Activated CD4-positive, alpha-beta T cell treated with anti-CD3 and anti-CD28 coated beads, Interleukin-2, Interleukin-4, amounts not matched to agents 100 ng/mL and 50 ng/mL, durations not matched to agents 16 hours and 8 hours (primary cell): ENCODE measurements at places on chromosomes 16 and 17.

DNA sequence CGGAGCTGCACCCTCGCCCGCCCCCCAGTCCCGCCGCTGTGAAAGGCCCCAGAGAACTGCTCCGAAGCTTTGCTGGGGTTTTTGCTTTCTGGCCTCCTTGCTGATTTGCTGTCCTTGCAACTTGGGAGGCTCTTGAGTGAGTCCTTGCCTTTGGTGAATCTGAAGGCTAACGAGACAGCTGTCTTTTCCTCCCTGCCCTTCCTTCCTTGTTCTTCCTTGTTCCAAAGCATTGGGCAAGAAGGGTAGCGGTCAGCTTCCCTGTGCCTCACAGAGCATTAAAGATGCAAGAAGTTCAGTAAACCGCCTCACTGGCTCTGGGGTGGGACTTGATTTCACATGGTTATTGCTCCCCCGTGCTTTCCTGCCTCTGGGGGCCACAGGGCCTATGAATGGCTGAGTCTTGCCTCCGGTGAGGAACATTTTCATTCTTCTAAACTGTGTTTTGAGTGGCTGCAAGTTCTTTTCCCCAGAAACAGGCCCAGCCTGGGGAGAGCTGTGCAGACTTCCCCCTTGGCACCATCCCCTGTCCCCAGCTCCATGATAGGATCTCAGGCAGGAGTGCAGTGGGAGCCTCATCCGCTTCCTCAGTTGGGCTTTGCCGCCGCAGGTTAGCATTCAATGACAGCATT lies 1.4 kb downstream of the YPEL2 start:
- DNase-seq, result no peak

GRCh38 chr17:76182016-76182764 lies 41.1 kb upstream of the FOXJ1 start:
- peak; percentile 98 for DNase-seq

DNA sequence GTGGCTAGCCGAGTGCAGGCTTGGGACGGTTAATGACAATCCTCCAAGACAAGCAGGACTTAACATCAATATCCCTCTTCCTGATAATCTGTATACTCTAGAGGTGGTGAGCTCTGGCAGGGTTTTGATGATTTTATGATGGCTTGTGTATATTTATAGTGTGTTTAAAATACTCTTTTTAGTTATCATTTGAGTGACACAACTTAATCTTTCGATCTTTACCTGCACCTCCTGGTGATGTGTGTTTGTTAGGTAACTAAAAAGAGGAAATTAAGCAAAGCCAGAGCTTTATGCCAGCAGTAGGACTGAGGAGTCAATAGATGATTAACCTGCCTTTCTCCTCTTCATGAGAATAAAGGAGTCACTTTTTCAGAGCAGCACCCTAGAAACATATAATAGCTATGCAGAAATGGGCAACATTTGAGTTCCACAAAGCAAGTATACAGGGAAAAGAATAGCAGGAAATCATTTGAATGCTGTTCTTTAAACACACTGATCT lies 210.5 kb downstream of the IRX3 start:
- DNase-seq, result no peak

DNA sequence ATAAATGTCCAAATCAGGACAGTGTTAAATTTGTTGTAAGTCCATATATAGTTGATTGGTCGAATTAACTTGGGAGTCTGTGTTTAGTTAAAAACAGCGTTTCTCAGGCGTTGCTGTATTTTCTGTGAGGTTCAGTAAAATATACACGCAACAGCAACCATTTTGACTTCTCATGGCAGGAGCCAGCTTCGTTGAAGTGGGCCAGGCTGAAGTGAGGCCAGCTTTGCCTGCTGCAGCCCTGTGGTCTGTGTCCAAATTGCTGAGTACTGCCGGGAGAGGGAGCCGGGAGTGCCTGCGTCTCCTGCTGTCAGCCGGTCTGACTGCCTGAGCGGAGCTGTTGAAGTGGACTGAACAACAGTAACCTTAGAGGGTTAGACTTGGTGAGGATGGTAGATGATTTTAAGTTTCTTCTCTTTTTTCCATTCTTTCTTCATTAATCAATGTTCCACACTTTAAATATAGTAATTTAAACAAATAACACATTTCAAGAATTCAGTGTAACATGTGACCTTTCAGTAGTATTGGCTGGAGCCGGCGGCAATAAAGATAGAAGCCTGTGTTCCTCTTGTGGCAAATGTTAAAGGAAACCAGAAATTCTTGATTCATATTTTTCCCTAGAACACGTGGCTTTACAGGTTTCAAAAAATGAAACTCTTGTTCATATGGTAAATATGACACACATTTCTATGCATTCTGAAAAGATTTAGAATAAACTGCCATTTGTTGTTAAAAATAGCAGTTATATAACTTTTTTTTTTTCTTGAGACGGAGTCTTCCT lies 37.0 kb upstream of the ZNF750 start:
- peak; percentile 34 for DNase-seq

DNA sequence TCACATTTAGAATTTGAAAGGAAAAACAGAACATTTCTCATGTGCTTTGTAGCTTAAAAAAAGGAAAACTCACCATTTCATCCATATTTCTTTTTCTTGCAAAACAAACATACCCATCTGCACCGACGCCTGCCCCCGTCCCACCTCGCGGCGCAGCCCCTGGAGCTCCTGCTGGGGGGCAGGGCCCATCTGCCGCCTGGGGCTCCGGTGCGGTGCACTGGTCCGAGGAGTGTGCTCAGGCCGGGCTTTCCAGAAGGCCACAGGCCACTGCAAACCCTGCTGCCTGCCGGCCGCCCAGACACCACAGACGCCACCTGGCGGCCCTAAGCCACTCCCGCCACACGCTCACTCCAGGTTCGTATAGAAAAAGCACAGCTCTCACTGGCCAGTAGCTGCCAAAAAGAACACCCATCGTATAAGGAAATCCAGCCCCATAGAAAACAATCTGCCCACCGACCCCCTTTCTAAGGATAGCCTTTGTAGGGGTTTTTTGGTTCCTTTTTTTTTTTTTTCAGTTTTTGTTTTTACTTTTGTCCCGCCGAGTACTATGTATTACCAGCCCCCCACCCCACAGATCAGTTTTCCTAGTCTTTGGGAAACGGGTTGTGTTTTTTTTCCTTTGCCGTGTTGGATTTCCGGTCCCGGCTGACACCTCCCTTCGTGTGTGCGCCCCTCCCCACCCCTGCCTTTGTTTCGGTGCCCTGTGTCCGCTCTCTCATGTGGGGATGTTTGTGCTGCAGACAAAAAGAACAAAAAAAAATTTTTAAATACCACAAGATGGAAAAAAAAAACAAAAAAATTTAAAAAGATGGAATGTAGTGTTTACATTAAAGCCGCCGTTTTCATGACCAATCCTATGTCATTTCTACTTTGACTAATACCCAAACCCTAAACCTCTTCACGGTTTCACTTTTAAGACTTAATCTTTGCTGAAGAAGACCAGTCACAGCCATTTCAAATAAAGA lies 68.8 kb downstream of the AMFR start:
- DNase-seq, result peak; percentile 67

- DNase-seq, result peak; percentile 41
Observed at GRCh38 chr16:13919330-13919682, 648 bp upstream of the ERCC4 start.

DNA sequence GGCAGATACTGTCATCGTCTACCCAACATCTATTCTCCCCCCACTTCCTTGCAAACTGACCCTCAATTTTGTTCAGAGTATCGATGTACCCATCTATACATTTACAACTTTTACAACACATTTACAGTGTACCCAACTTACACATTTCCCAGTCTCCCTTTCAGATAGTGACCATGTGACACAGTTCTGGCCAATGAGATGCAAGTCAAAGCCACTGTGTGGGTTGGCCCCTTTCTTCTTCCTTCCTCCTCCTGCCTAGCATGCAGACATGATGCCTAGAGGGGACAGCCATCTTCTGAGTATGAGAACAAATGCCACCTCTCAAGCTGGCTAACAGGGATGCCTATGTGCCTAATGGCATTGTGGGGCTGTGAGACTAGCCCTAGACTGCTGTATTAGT lies 11.3 kb upstream of the NFAT5 start:
- DNase-seq, result no peak

- DNase-seq, result peak; percentile 29
Observed at GRCh38 chr16:70738083-70738977, 52.5 kb upstream of the MTSS2 start.

GRCh38 chr17:8420041-8420934 lies 15.4 kb upstream of the NDEL1 start:
- DNase-seq, result no peak

- DNase-seq, result no peak
Observed at GRCh38 chr16:79862601-79863000, 262.1 kb upstream of the MAF start.

DNA sequence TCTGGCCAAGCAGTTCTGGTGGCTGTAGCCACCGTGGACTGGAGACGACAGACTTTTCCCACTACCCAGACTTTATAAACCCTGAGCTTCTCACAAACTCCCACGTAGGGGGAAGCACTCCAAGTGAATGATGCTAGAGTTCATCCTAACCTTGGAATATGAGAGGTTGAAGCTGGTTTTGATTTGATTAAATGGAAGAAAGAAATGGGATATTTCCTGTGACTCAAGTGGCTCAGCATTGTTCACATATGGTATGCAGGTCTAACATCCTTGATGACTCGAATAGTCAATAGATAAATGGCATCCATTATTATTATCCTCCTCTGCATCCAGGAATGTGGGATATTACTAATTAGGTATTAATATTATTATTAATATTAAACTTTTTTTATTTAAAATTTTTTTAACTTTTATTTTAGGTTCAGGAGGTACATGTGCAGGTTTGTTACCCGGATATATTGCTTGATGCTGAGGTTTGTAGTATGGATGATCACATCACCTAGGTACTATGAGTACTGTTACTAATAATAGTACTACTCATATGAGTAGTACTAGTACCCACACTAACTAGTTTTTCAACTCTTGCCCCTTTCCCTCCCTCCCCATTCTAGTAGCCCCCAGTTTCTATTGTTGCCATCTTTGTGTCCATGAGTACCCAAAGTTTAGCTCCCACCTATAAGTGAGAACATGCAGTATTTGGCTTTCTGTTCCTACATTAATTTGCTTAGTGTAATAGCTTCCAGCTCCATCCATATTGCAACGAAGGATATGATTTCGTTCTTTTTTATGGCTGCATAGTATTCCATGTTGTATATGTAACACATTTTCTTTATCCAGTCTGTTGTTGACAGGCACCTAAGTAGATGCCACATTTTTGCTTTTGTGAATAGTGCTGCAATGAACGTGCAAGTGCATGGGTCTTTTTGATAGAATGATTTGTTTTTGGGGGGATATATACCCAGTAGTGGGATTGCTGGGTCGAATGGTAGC lies 22.9 kb downstream of the PIK3R6 start:
- DNase-seq, result no peak

DNA sequence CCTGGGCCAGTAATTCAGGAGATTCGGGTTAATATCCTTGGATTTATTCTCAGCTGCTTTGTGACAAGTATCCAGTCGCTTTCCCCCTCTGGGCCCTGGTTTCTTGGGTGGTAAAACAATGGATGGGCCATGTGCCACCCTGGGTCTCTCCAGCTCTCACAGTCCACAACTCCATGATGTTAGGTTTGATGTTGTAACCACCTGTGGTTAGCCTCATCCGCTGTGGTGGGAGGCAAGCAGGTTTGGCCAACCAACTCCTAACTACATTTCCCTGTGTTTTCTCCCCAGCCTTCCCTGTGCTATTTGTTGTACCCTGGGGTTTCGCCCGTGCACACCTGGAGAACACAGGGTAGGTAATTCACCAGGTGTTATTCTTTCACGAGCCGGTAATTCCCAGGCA lies 35.1 kb downstream of the GLP2R start:
- DNase-seq, result no peak

DNA sequence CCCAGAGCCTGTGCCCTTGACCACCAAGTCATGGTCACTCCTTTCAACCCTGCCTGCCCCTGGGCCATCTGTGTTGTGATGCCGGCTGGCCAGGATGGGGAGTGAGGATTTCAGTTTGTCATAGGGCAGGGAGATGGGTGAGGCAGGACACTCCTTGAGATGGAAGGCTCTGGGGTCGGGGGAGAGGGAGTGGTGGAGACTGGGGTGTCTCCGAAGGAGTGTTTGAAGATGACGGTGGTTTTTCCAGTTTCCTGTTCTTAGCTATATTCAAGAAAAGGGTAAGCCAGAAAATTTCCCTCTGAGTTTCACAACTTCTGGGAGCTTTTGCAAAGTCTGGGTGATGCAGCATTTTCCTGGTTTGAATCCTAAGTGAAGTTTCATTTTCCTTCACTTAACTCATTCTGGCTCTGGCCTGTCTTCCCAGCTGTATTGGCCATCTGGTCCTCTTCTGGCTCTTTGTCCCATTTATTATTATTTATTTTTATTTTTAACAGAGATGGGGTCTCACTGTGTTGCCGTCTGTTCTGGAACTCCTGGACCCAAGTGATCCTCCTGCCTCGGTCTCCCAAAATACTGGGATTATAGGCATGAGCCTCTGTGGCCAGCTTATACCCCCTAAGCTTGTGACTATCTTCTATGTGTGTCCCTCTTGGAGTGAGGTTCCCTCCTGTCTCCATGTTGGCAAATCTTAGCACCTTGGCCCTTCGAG lies 27.7 kb downstream of the ABCC1 start:
- DNase-seq, result no peak

DNA sequence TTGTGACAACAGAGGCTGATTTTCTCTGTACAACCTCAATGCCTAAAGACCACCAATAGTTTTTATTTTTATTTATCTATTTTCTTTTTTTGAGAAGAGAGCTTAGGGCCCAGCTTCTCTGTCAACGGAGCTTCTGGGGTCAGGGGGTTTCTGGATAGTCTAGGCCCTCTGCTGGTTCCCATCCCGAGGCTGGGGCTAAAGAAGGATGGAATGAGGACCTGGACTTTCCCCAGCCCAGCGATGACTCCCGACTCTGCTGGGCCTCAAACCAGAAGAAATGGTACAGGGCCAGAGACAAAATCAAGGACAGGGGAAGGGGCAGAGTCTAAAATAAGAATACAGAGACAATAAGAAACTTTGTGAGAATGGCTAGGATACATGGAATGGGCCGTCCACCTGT lies 5.7 kb upstream of the TSPOAP1 start:
- DNase-seq, result no peak

DNA sequence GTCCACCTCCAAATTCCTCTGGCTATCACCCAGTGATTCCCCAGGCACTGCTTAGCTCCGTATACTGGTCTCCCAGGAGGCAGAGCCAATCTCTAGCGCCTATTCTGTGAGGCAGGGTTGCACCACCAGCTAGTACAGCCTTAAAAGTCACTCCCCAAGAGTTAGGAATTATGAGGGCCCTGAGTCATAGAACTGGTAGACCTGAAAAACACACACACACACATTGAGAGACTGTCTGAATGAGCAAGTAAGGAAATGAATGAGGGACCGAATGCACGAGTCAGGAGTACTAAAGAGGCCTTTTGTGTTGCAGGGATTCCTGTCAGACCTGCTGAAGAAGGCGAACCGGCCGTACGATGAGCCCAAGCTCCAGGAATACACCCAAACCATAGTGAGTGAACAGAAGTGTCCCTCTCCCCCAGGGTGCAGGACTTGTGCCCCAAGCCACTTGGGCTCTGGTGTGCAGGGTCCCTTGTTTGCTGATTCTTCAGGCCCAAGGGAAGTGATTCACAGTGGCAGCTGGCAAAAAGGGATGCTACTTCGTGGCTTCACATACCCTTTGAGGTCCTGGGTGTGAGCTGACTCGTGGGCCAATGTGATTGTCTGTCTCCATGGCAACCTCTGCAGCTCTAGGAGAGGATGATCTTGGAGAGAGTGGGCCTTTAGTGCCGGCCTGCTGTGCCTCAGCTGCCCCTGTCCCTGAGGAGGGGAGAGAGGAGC lies 24.7 kb downstream of the CALB2 start:
- DNase-seq, result peak; percentile 11

- DNase-seq, result peak; percentile 41
Observed at GRCh38 chr17:38605841-38606645, at the start of gene SRCIN1. Gene SRCIN1 (minus strand): TSS chr17:38605952. CDS start chr17:38605705, 247 bp downstream.
